NCI-H460 (cell line): ENCODE measurements at places on chromosomes 4 and X.

DNA sequence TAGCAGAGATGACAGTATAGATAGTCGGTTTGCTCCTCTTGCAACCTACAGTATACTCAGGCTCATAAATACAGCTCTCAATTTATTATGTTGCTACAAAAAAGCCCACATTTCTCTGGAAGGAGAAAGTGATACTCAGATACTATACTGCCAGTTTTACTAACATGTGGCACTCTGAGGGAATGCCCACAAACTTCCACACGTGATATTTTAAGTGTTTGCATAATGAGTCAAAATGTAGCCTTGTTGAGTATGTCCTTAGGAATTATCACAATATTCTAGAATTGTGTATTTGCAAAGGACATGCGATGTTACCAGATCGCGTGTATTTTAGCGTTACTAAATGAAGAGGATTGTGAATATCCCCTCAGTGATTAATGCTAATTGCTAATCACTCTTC is 929.1 kb downstream of the STIM2 start:
- DNase-seq, result no peak

GRCh38 chrX:138982365-138982764 is 270.8 kb upstream of the FGF13 start:
- no peak for DNase-seq

DNA sequence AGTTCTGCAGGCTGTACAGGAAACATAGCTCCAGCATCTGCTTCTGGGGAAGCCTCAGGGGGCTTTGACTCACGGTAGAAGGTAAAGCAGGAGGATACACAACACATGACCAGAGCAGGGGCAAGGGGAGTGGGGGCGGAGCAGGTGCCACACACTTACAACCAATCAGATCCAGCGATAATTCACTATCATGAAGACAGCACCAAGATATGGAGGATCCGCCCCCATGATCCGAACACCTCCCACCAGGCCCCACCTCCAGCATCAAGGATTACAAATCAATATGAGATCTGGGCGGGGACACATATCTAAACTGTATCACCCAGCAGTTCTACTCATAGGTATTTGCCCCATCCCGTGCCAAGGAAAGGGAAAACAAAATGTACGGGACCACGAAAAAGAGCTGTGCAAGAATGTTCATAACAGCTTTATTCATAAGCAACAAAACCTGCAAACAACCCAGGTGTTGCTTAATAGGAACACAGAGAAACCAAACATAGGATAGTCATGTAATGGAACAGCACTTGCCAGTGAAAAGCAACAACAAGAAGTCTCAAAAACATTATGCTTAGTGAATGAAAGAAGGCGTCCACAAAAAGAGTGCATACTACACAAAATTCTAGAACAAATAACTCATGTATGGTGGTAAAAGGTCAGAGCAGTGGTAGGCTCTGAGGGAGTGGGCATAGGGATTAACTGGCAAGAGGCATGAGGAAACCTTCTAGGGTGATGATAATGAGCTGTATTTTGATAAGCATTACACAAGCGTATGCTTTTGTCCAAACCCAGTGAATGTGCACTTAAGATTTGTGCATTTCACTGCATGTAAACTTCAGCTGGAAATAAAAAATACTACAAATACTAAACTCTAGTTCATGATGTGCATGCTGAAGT is 130.9 kb upstream of the FAM9B start:
- DNase-seq, result peak; percentile 16

DNA sequence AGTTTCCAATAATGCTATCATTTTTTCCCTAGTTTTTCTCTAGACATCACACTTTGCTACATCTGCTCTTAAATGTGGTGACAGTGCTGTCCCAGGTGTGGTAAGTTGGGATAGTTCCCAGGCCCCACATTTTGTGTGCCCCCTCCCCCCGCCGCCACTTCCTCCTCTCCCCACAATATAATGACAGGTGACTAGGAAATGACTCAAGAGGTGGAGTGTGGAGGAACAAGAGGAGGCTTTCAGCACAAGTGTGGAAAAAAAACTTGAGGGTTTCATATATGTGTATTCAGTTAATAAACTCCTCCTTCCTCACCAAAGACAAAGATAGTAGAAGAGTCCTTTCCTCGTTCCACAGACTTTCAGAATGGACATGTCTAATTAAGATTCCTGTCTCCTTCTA is 18.3 kb upstream of the IL21 start:
- no peak for DNase-seq

GRCh38 chr4:127403471-127404084 is 229.2 kb upstream of the INTU start:
- DNase-seq, result no peak

DNA sequence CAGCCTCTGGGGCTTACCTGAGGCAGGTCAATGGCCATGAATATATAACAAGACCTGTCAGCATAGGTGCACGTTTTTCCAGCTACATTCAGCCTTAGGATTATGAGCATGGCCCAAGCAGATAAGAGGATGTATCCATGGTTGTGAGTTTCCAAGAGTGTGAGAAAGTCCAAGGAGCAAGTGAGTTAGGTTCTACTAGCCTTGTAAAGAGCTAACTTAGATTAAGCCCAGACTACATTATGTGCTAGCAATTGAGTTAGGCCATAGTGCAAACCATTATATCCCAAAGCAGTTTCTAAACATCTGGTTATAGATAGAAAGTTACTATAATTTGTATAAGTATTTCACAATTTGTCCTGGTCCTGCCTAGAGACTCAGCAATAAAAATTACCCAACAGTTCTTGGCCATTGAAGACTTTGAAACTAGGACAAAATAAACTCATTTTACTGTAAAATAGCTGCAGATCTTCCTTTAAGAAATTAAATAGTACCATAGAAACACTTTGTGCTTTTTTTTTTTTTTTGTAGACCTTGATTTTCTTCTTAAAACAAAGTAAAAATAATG is 312.0 kb downstream of the CAMK2D start:
- DNase-seq, result no peak

DNA sequence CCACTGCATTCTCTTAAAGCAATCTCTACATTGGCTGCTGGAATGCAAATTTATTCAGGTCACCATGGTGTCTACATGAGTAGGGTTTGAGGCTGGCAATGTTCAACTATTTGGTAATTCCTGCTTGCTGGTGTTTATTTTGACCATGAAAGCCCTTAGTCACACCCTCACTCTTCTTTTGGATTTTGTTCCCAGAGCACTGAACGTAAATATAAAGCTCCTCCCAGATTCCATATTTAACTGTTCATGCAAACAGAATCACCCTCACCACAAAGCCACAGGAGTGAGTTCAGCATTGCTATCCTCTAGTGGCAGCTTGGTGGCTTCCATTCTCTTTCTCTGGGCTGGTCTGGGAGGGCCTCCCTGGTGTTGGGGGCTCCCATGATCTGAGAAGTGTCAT is 82.8 kb downstream of the LNX1 start:
- DNase-seq, result no peak

GRCh38 chr4:121304893-121305292 is 75.9 kb downstream of the QRFPR start:
- no peak for DNase-seq

DNA sequence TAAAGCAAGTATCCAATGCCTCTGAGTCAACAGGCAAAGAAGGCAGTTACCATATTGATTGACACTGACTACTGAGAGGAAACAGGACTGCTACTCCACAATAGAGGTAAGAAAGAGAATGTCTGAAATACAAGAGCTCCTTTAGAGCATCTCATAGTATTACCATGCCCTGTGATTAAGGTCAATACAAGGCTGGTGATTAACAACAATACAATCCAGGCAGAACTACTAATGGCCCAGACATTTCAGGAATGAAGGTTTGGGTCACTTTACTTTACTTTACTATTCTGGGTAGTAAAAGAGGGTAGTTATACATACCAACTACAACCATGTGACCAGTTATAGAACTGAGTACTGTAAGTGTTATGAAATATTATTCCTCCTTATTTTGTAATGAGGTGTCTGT is 44.5 kb downstream of the BRWD3 start:
- no peak for DNase-seq

- no peak for DNase-seq
Observed at GRCh38 chr4:118739022-118739713, 54.0 kb downstream of the METTL14 start.

DNA sequence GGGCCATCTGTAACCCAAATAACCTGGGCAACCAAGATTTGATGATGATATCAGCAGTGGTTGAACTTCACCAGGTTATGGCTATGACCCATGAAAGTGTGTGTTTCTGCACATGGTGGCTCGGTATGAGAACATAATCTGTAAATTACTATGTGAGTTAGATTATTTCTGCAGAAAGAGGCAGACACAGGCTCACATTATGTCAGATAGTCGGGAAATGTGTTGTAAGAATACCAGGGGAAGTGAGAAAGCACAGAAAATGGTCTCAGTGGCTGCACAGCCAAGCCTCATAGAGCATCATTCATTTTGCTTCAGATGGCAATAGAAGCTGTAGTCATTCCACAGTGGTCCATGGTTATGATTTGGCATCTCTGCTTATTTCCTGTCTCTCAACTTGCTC is 63.0 kb upstream of the RBPJ start:
- DNase-seq, result no peak

- peak; percentile 18 for DNase-seq
Observed at GRCh38 chr4:89598602-89599001, 238.4 kb downstream of the SNCA start.
